ENCODE measurements at places on chromosomes 5 and 9.

DNA sequence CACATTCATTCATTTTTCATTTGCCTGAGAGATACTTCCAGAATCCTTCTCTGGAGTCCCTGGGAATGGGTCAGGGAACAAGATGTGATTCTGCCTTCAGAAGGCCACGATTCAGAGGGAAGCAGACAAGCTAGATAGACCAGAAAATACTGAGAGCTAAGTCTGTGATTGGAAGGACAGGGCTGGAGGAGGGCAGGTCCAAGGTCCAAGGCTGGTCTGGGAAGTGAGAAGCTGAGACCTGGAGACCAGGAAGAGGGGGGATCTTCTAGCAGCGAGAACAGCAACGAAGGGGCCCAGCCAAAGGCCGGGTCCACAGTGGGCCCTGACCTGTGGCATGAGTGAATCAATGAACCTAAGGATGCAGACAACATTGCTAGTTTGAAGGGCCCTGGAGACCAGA, 4.1 kb upstream of the IER5L start:
- DNase-seq = no peak

- no peak for DNase-seq
Measured at GRCh38 chr5:96209829-96210228, 223.2 kb downstream of the PCSK1 start.

GRCh38 chr5:59188419-59189225, 605.7 kb downstream of the RAB3C start:
- peak; percentile 71 for DNase-seq

GRCh38 chr5:180901319-180902009, 2.5 kb downstream of the BTNL8 start:
- DNase-seq = no peak

DNA sequence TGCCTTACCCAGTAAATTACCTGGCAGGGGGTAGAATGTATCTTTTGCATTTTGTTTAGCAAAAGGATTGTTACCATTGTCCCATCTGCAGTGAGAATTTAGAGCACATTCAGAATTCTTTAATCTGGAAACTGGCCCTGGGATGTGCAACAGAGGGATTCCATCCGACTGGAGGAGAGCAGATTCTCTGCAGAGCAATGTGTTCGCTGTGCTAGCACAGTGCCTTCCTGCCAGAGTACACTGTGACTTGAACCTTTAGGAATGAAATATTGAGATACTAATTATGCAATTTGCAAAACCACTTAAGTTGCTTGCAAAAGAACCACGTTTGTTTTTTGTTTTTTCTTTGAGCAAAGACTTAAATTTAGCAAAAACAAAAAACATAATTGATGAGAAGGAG, 22.5 kb upstream of the DMRT1 start:
- DNase-seq = no peak

DNA sequence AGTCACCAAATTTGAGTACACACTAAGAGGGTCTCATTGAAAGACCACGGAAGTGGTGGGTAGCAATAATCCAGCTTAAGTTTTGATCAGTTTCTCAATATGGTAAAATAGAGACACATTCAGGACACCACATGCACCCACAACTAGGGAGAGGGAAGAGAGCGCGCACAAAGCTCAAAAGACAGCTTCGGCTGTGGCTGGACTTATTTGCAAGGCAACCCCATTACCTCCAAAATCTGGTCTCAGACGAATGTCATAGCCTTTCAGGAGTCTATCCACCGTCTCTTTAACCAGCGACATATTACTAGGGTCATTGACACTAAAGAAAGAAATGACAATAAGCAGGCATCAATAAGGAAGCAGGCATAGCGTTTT, 443 bp downstream of the GABRB2 start:
- peak; percentile 16 for DNase-seq

DNA sequence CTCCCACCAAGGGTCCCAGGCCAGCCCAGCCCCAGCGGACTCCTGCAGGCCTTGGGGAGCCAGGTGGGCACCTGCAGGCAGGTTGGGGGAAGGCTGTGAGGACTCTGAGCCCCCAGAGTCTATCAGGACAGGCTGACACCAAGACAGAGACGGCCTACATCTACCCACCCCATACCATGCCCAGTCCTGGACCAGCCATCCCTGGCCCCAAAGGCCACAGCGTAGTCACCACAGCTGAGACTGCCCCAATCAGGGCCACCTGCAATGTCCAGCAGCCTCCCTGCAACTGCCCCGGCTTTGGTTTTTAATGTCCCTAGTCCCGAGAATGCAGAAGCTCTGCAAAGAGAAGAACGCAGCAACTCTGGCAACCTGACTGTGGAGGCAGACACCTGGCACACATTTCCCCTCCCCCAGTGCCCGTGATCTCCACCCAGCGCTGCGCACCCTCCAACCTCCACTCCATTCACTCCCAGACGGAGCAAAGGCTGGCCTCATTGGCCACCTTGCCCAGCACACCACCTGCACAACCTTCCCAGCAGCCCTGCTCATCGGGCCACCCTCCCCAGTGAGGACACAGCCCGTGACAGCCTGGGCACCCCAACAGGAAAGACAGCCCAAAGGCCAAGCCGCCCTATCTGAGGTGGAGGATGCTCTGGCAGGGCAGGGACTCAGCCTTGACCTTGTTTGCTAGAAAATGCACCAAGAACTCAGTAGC, 14.9 kb downstream of the ADAMTS2 start:
- no peak for DNase-seq

GRCh38 chr5:160271396-160271795, 41.0 kb downstream of the CCNJL start:
- peak; percentile 60 for DNase-seq

DNA sequence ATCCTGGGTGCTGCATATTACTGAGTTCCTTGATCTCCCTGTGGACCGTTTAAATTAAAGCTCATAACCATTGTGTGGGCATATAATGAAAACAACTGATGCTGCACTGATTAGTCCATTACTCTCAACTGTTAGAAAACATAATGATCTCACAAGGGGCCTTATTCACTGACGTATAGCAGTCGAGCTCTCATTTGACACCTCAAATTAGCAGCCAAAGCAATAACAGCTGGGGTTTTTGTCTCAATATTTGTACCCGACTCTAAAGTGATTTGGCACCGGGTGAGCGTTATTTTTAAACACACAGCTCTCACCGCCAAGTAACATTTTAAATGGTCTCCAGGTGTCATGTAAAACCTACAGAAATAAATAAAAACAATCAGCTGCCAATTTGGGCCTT, 252.2 kb upstream of the PANK3 start:
- no peak for DNase-seq

DNA sequence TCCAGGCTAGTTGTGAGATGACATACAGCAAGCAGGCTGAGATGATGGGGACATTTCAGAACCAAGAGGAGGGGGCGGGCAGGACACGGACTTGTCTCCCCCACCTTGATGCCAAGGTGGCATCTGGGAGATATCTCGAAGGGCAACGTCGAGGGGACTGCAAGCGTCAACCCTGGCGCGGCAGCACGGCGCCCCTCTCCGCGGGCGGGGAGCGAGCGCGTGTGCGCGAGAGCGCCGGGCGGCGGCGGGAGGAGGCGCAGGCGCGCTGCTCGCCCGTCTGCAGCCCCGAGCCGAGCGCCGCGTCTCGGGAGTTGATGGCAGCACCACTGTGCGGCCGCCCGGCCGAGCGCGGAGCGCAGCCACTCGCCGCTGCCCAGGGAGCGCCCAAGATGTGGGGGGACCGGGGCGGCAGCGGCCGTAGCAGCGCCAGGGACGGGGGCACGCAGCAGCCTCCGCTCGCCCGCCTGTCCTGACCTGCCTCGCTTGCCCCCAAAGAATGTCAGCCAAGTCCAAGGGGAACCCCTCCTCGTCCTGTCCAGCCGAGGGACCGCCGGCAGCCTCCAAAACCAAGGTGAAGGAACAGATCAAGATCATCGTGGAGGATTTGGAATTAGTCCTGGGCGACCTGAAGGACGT, at the start of gene PRR16:
Gene PRR16, plus strand, starts transcription at position 310 of the 636 bp plus-strand sequence.
- DNase-seq = peak; percentile 42

- DNase-seq = no peak
Measured at GRCh38 chr5:95537501-95537900, 17.3 kb downstream of the SKIC3 start.

DNA sequence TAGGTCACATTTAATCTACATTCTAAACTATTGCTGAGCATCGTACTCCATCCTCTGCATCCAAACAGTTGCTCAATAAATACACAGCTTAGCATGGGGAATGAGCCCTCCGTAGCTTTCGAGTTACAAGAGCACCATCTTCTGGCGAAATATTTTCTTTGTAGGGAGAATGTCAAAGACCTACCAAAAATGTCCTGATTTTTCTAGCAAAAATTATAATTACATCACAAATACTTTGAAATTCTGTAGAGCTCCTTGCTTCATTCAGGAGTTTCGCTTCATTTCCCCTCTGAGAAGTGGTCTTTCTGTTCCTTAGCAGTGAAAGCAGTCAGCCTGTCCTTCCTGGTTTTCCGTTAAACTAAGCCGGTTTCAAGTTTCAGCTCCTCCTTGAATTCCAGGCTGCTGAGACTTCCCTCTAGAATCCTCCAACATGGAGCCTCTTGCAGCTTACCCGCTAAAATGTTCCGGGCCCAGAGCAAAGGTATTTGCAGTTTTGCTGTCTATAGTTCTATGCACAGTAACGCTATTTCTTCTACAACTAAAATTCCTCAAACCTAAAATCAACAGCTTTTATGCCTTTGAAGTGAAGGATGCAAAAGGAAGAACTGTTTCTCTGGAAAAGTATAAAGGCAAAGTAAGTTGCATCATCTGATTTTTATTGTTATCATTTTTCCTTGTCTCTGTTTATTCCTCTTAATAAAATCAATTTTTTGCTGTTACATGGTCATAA, at the start of gene GPX8:
Gene GPX8, plus strand, starts transcription at position 409 of the 730 bp plus-strand sequence. Its CDS starts 22 bp downstream, at position 431.
- peak; percentile 26 for DNase-seq

- no peak for DNase-seq
Measured at GRCh38 chr9:2128141-2128540, 113.0 kb downstream of the SMARCA2 start.

DNA sequence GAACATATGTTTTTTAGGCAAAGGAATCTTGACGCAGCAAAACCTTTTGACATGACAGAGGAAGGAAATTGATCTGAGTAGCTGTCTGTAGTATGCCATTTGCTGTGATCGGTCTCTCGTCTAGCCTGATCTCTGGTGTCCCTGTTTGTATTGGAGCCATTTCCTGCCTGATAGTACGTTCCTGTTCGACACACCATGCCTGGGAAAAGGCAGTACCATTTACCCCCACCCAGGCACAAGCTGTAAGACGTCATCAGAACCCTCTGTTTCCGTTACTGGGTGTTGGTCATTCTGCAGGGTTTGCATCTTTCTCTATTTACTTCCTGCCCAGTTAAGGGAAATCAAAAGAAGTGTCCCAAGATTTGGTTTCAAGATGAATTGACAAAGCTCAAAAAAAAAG, 129.7 kb downstream of the CEMIP2 start:
- no peak for DNase-seq

DNA sequence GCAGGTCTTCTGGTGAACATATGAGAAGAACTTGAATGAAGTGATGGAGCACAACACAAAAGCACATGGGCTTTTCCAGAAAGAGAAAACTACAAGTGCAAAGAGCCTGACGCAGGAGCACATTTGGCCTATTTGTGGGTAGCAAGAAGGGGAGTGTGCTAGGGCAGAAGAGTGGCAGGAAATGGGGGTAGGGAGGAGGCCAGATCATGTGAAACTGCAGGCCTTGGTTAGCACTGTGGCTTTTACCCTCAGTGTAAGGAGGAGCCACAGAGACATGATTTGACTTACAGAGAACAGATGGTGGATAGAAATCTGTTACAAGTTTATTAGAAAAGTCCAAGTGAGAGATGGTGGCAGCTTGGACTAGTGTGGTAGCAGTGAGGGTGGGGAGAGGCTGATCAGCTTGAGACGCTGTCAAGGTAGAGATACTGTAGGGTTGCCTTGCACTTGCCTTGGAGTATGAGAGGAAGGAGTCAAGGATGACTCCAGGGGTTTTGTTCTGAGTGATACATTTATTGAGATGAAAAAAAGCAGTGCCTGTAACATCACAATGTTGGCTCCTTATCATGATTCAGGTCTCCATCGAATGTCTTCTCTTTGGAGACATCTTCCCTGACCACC, 126.7 kb downstream of the PPP2R2B start:
- peak; percentile 83 for DNase-seq

GRCh38 chr9:88481933-88482332, 53.0 kb upstream of the NXNL2 start:
- DNase-seq = no peak

Measured in GM12865 (cell line).